Stimulated activated CD4-positive, alpha-beta T cell treated with anti-CD3 and anti-CD28 coated beads, Interleukin-15, amount 100 ng/mL, for 1 hour (primary cell): ENCODE measurements at places on chromosomes 1 and 21.
A peak's percentile ranks its signal among the peaks of the same experiment; 100 is the strongest.

- DNase-seq, result no peak
Observed at GRCh38 chr21:33852485-33852884, 63.1 kb downstream of the ATP5PO start.

DNA sequence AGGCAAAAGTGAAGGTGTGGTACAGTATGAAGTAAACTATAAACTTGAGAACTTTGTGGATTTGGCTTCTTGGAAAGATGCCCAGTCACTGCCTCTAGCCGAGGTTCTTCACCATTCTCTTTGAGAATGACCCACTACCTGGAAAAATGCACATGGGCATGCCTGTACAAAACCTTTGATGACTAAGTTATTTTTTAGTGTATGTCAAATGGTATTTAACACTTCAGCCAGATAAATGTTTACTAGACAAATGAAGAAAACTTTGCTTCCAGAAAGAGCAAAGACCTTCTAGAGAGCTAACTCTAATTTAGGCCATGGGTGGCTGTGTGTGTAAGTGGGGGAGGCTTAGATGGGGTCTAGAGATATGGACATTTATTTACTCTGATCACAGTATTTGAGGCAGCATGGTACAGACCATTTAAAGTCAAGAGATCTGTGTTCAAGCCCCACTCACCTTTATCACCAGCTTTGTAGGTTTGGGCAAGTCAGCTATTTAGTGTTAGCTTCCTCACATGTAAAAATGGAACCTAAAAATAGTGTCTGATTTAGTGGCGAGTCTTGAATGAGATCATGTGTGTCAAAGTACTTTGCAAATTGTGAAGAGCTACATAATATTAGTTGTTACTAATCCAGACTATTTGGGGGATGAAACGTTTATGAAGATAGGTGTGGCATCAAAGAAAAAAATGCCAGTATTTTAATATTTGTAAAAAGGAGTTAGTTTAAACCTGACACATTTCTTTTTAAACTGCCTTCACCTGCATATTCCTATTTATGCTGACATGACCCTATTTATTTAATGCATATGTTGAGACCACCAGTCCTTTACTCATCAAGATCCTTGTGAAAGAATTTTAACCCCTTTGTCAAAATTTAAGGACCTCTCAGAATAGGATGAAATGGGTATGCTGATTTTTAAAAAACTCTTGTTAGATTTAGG is 20.2 kb downstream of the NFYC start:
- no peak for DNase-seq

- no peak for DNase-seq
Observed at GRCh38 chr1:109438798-109439297, 12.6 kb upstream of the PSMA5 start.

- DNase-seq, result no peak
Observed at GRCh38 chr1:116929961-116930592, 20.4 kb downstream of the PTGFRN start.

GRCh38 chr1:172680244-172680643 is 21.3 kb downstream of the FASLG start:
- DNase-seq, result no peak

GRCh38 chr1:154628121-154628405 is 20.1 kb upstream of the ADAR start:
- DNase-seq, result no peak

GRCh38 chr1:81803431-81804110 is 2.8 kb downstream of the ADGRL2 start:
- no peak for DNase-seq

DNA sequence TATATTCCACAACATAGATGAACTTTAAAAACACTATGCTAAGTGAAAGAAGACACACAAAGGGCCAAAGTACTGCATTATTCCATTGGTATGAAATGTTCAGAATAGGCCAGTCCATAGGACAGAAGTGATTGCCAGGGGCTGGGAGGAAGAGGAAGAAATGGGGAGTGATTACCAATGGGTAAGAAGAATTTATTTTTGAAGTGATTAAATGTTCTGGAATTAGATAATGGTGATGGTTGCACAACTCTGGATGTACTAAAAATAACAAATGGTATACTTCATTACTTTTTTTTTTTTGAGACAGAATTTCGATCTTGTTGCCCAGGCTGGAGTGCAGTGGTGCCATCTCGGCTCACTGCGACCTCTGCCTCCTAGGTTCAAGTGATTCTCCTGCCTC is 61.7 kb downstream of the CHD5 start:
- DNase-seq, result no peak

GRCh38 chr1:209937996-209938959 is at the start of gene SYT14:
TSS of gene SYT14 (plus strand) at chr1:209938217. CDS start at chr1:209938265, 48 bp downstream.
- no peak for DNase-seq

GRCh38 chr1:225539069-225539468 is 111.2 kb upstream of the LBR start:
- DNase-seq, result no peak

DNA sequence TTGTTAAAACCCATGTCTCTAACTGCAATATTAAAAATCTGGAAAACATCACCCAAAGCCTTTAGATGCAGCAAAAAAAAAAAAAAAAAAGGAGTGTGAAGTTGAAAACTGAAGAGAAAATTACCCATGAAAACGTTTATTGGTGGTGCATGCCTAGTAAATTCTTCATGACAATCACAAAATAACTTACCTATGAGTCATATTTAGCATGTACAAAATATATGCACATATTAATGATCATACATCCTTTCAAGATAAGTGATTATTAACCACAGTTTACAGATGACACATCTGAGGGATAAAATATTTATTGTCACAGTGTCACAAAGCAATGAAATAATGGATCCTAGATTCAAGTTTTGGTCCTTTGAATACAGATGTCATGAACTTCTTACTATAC is 505.2 kb upstream of the NR5A2 start:
- no peak for DNase-seq

DNA sequence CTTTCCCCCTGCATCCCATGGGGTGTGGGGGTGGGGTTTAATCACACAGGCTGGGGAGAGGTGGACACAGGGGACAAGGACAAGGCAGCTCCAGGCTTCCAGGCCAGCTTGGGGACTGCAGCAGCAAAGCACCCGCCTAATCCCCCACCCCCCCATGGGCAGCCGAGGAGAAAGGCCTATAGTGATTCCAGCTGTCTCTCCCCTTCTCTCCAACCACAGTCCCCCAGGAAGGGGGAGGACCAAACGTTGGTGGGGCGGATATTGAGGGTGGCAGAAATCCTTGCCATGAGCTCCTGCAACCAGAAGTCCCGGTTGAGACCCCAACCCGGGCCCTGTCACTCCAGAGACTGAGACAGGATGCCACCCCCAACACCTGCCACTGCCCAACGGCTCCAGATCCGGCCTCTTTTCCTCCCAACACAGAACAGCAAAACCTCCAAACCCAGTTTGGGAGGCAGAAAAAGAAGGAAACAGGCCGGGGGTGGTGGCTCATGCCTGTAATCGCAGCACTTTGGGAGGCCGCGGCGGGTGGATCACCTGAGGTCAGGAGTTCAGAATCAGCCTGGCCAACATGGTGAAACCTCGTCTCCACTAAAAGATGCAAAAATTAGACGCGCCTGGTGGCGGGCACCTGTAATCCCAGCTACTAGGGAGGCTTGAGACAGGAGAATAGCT is 1.7 kb downstream of the EPHA2 start:
- DNase-seq, result no peak

- no peak for DNase-seq
Observed at GRCh38 chr21:45440736-45441350, 35.9 kb downstream of the COL18A1 start.

- DNase-seq, result no peak
Observed at GRCh38 chr1:59045137-59045536, 251.8 kb upstream of the FGGY start.

DNA sequence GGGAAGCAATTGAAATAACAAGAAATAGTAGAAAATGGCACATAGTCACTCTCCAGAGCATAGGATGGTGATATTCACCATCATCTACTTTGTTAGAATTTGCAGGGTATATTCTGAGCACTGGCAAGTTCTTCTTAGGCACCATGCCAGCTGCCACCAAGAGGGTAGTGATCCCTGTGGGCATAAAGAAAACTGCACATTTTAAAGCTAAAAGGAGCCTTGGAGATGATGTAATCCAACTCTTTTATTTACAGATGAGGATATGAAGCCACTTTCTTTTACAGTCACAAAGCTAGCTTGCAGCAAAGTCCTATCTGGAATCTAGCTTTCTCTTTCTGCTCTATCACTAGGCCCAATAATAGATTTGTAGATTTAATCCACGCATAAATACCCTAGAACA is 69.0 kb downstream of the PTGER3 start:
- DNase-seq, result no peak

DNA sequence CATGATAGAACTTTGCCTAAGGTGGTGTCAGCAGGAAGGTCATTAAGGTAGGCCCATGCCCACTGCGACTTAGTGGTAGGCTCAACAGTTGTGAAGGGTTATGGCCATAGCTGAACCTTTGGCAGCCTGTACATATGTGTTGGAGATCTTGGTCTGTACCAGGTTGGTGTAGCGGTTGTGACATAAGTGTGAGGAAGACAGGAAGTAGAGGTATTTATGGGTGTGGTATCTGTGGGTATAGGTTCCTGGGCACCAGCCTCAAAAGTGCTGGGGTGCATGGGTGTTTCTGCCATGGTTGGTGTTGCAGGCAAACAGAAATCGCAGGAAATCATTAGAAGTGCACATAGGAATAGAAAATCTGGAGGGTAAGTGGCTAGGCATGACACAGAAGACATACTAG is 18.6 kb upstream of the LRIF1 start:
- no peak for DNase-seq

DNA sequence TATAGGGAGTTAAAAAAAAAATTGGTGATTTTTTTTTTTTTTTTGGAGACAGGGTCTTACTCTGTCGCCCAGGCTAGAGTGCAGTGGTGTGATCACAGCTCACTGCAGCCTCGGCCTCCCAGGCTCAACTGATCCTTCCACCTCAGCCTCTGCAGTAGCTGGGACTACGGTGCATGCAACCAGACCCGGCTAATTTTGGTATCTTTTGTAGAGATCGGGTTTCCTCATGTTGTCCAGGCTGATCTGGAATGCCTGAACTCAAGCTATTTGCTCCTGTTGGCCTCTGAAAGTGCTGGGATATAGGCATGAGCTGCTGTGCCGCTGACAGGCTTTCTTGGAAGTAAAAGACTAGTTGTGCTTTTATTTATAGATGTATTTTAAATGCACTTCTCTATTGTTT is 3.0 kb downstream of the CDC42 start:
- DNase-seq, result no peak

- no peak for DNase-seq
Observed at GRCh38 chr1:117611894-117612483, 6.1 kb downstream of the TENT5C start.

DNA sequence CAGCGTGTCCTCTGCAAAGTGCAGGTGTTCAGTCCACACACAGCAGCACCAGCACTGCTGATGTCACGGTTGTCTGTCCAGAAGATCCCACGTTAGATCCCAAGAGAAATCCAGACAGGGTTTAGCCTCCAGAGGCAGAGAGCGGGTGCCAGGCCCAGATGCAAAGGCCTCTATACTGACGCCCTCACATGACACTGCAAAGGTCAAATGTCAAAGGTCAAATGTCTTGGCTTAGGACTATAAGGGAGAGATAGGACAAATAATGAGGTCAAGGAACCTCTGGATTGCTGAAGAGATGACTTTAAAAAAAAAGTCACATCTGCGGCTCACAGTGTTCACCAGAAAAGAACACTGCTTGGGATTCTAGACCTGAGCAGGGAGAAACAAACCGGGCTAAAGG is 101.5 kb downstream of the COLGALT2 start:
- no peak for DNase-seq

GRCh38 chr1:116910379-116911187 is 867 bp downstream of the PTGFRN start:
- DNase-seq, result peak; percentile 26

DNA sequence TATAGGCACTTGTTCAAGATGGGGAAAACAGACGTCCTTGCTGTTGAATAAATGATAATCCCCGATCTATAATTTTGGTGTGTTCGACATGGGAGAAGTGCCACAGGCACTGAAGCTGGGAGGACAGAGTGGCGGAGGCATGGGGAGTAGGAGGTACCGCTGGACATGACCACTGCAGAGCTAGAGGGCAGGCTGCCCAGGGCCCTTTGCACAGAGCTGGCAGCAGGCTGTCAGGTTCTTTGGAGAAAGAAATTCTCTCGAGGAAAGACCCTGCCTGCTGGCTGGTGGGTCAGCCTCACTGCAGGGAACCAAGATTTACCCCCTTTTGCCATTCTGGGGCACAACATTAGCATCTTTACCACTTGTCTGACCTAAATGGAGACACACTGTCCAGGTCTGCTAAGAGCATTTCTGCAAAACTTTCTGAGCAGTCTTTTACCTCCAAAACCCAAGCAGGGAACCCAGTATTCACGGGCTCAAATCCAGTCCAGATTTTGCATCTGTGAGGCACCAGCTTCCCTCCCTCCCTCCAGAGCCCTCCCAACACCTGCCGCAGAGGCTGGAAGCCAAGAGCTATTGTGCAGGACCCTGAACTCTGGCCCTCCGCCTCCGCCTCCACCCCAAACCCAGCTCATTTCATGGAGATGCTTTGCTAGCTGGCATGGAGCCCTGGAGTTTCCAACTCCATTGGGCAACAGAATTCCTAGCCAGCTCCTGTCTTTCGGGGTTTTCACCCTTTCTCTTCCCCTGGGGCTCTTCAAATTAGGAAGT is 142.3 kb downstream of the PLXNA2 start:
- no peak for DNase-seq

- no peak for DNase-seq
Observed at GRCh38 chr1:153390938-153391710, at the start of gene S100A8. TSS of gene S100A8 (minus strand) at chr1:153391073. CDS start at chr1:153390535, 538 bp downstream.

DNA sequence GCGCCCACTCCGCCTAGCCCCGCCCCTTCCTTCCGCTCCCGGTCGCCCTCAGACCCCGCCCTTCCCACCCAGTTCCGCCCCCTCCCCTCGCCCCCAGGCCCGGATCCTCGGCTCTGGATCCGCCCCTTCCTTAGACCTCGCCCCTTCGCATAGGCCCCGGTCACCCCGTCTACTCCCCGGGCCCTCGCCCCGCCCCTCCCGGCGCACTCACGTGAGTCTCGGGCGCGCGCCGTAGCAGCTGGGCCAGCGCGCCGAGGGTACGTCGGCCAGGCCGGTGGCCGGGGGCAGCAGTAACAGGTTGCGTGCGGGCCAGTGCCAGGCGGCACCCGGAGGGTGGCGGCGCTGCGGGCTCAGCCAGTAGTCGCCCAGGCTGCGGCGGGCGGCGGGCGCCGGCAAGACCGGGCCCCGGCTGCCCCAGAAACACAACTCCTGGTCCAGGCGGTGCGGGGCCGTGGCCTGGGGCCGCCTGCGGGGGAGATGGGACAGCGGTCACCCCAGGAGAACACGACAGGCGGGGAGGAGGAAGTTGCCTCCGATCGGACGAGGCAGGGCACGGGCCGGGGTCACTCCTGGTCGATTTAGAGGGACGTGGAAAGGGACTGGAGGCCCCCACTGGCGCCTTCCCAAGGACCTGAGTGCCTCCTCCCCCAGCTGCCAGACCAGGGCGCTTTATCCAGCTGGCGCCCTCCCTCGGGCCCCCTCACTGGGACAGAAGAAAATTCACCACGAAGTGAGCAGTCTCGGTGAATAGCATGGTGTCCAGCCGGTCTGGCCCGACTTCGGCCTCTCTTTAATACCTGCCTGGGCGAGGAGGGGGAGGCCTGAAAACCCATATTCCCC is 10.7 kb downstream of the FAM229A start:
- peak; percentile 86 for DNase-seq
